ENCODE measurements at places on chromosomes 11 and 22.

- DNase-seq: no peak
Observed at GRCh38 chr11:123427405-123427804, 2.7 kb upstream of the GRAMD1B start.

- no peak for DNase-seq
Observed at GRCh38 chr11:5807580-5807979, 1.1 kb upstream of the OR52N2 start.

DNA sequence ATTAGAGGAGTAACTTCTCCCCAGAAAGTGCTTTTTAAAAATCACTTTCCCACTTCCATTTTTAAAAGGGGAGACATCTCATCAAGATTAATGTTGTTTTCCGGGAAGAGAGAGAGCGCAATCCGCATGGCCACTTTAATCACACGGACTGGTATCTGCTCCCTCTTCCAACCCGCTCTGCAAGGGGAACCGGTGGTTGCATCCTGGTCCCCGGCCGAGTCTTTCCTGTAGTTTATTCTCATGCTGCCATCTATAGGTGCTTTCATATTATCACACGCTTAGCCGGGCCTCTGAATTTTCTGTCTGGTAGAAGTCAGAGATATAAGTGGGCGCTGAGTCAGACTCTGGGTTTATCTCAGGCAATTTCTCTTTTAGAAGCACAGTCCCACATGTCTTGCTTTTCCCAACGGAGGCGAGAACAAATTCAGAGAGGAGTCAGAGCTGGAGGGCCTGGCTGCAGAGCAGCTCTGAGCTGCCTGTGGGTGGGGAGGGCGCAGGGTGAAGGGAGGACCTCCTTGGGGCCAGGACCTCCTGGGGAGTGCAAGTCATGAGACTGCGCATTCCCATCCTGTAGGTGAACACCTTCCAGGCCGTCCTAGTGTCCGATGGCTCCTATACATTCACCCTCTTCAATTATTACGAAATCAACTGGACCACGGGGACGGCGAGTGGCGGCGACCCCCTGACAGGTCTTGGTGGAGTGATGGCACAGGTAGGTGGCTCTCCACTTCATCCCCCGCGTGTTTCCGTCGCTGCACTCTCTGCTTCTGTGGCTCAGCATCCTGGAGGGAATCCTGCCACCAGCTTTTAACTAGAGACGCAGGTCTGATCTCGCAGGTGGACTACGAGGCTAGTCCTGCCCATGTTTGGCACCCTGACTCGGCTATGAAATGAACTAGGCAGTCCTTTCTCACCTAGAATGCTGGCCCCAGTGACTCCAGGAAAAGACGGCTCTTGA lies 11.7 kb downstream of the TECTA start:
- DNase-seq: peak; percentile 69

DNA sequence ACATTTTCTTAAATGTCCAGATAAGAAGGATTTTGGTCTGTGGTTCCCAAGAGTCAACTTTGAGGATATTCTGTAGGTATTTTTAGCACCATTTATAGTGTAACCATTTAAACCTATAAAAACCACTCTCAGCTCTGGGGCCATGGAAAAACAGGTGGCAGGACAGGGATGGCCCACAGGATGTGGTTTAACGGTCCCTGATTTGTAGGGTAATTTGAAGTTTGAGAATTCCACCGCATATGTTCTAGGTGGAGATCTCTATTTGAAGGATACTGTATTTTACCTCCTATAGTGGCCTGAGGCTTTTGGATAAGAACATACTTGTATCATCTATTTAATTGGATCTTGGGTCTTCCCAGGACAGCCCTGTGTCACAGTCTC lies 62.4 kb upstream of the IGLL5 start:
- no peak for DNase-seq

DNA sequence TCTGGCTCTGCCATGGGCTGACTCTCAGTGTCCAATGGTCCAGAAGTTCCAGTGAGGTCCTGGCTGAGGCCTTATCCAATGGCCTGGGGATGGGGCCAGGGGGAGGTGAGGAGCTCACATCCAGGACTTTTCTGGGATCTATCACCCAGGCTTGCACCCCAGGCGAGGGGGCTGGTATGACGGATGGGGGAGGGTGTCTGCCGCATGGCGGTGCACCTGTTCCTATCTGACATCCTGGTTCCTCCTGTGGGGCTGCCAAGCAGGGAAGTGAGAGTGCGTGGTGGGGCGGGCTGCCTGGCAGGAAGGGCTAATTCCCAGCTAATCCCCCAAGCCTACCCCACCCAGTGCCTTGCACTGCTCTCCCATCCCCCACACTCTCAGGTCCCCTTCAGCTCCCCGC lies 102.1 kb downstream of the NECTIN1 start:
- DNase-seq: no peak

GRCh38 chr11:120573756-120574354 lies 62.3 kb downstream of the GRIK4 start:
- DNase-seq: no peak

GRCh38 chr22:45731041-45731797 lies 59.6 kb downstream of the ATXN10 start:
- no peak for DNase-seq

DNA sequence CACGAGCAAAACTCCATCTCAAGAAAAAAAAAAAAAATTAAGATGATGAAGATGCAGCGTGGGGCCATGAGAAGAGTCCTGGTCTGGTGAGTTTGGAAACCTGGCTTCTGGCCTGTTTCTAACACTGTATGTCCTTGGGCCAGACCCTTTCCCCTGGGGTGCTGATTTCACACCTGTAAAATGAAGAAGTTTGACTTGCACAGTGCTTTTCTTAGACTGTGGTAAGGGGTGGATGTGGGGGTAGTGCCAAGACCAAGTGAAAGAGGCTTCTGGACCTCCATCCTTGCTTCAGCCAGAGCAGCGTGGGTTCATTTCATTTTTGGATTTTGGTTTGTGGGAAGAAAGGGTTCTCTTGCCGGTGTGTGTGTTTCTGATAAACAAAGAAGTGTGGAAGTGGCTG lies 42.1 kb downstream of the PTPRJ start:
- DNase-seq: no peak

GRCh38 chr11:130099356-130099755 lies 29.7 kb downstream of the APLP2 start:
- DNase-seq: no peak

- no peak for DNase-seq
Observed at GRCh38 chr11:15704556-15704955, 589.8 kb downstream of the INSC start.

GRCh38 chr22:19735665-19736510 lies 12.5 kb downstream of the GP1BB start:
- DNase-seq: no peak

DNA sequence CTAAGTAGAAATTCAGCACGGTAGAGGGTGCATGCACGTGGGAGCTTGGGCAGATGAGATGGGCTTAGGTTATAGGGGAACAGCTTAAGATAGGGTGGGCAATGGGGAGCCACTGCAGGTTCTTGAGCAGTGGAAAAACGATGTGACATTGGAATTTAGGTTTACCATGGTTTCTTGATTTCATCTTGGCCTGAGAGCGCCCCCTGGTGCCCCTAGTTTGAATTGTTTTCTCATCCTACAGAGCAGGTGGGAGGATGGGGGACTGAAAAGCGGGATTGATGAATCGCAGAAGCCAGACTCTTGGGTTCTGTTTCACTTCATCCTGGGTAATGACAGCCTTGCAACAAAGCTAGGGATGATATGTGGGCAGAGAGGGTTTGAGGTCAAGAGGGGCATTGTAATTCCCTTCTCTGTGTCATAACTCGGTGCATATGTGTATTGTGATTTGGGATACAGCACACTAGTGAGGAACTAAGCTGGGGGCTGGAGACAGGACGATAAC lies 6.7 kb upstream of the MCAM start:
- peak; percentile 45 for DNase-seq

- DNase-seq: no peak
Observed at GRCh38 chr11:46336563-46337180, 10.6 kb upstream of the DGKZ start.

GRCh38 chr22:48098921-48099245 lies 1336.4 kb downstream of the TBC1D22A start:
- no peak for DNase-seq

DNA sequence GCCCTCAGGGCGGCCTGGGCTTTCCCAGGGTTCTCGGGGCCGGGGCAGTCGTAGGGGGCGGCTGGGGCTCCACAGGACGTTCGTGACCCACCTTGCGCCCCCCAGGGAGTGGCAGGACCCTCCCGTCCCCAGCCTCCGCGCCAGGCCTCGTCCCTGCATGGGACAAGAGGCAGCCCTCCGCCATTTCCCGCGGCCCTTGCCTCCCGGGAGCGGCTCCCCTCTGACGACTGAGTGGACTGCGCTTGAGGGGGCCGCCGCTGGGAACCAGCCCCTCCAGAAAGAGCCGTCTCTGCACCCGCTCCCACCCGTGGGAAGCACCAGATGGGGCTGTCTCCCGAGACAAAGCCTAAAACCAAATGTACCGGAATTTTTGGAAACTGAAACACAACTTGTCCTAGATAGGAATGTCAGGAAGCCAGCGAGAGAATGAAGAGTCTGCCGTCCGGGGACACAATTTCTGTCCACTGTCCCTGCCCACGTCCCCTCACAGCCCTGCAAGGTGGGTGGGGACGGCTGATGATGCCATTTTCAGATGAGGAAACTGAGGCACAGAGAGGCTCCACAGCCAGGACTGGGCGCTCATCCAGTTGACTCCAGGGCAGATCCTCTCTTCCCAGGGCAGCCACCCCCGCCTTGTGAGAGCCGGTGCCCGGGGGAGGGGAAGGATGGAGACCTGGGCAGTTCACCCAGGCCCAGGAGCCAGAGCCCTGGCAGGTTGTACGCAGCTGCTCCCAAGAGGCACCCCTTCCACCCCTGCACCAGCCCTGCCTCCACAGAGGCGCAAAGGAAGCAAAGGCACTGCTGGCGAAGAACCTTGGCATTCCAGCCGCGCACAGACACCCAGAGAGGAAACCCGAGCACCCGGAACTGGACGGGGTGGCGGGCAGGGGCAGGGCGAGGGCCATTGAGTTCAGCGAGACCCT lies 18.1 kb upstream of the PICK1 start:
- no peak for DNase-seq

DNA sequence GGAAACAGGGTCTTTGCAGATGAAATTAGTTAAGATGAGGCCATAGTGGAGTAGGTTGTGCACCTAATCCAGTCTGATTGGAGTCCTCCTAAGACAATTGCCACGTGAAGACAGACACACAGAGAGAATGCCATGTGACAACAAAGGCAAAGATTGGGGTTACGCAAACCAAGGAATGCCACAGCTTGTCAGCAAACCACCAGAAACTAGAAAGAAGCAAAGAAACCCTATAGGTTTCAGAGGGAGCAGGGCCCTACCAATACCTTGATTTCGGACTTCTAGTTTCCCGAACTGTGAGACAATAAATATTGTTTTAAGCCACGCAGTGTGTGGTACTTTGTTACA lies 8.2 kb upstream of the LAYN start:
- no peak for DNase-seq

DNA sequence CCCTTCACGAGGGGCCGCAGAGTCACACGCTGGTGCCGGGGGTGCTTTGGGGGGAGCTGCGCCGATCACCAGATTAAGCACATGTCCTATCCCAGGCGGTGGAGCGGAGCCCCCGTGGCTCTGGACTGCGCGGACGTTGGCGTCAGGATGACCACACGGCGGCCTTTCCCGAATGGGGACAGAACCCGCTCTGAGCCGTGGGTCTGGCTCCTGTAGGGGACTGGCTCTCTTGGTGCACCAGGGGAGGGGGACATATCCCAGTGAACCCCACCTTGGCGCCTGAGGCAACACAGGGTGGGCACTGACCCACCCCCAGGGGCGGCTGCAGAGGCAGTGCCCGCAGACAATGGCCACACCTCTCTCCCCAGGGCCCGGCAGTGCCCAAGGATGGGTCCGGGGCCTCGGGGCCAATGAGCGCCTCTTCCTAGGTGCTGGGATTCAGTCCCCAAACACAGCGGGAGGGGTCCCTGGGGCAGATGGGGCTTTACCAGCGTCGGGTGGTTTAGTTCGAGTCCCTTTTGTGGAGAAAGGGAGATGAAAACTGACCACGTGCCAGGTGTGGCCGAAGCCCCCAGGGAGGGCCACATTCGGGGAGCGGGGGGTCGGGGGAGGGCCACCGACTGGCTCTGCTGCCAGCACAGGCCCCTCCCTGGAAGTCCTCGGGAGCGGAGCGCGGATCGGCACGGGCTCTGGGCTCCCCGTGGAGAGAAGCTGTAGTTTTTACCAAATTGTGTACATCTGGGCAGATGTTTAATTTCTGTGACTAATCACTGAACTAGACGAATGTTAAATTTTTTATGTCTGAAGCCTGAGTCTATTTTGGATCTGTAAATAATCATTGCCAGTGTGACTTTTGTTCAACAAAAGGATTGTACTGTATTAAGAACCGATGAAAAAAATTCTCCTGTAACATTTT lies 58.9 kb downstream of the GRAMD4 start:
- DNase-seq: no peak

GRCh38 chr22:30870451-30871345 lies 97.9 kb downstream of the MORC2 start:
- DNase-seq: no peak

DNA sequence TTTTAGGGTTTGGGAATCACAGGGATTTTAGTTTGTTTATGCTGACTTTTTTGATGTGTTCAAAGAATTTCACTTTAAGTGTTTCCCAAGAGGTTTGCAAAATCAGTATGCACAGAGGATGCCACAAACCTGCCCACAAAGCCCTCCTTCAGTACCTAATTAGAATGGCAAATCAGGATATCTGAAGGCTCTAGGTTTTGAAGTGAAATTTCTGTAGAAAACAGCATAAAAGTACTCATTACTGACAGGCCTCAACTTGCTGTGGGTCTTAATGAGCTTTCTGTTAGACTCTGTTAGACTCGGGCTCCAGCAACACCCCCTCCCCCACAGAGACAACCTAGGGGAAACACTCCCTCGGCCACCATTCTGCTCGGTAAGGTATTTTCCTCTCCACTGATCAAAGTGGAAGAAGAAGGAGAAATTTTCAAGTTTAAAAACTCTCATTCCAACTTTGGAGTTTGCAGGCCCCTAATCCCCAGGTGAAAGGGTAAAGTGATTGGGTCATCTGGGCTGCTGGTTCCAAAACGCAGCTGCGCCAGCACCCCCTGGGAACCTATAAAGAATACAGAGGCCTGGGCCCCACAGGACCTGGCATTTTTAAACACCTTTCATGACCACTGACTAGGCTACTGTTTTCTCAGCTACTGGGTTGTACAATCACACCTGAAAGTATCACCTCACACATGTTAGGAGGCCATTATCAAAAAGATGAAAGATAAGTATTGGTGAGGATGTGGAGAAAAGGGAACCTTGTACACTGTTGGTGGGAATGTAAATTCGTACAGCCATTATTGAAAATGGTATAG lies 67.5 kb downstream of the PLEKHA7 start:
- DNase-seq: no peak

- peak; percentile 58 for DNase-seq
Observed at GRCh38 chr11:63945477-63946163, 6.8 kb downstream of the NAA40 start.

DNA sequence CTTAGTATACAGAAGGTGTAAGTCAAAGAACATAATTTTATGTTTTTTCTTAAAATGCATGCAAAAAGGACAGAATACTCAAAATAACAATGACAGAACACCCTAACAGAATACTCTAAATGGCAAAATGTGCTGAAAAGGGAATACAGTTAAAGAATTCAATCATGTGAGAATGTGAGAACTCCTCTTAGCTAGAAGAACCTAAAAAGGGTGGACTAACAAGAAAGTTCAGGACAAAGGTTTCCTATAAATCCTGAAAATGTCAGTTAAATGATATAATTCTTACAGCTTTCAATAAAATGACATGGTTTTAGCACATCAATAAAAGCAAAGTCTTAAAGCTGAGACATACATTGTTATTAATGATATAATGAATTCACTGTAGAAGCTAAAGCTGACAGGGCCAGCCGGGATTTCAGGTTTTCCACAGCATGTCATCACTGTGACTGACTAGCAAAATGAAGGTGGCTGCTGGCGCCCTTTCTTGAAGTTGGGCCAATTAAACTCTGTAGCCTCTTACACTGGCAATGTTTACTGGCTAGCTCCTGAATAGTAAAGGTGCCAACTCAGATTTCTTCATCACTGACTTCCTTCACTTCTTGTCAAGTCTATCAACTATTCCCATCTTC lies 244.4 kb downstream of the TTC28 start:
- DNase-seq: no peak
